ENCODE measurements at places on chromosomes 2 and 18.

GRCh38 chr2:172858473-172858745 lies 122.8 kb downstream of the RAPGEF4 start:
- no peak for DNase-seq

GRCh38 chr2:2731816-2732284 lies 400.8 kb upstream of the MYT1L start:
- no peak for DNase-seq

GRCh38 chr2:59588286-59588685 lies 965.2 kb downstream of the BCL11A start:
- DNase-seq, result no peak

GRCh38 chr18:21129566-21130216 lies 18.1 kb upstream of the ROCK1 start:
- no peak for DNase-seq

DNA sequence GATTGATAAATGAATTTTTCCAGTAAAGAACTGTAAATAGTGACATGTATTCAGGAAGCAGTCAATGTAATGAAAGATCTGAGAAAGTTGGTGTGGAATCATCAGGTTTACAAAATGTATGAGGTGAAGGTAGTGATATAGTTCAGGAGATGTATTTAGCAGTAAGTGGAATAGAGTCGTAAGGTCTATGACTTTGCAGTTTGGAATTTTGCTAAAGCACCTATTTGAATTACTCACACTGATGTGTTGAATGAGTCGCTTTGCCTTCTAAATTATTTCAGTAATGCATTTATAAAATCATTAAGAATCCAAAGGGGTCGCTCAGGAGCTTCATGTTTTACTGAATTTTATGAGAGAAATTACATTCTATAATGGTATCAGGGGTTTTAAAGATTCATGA lies 713.7 kb downstream of the DSC3 start:
- no peak for DNase-seq

DNA sequence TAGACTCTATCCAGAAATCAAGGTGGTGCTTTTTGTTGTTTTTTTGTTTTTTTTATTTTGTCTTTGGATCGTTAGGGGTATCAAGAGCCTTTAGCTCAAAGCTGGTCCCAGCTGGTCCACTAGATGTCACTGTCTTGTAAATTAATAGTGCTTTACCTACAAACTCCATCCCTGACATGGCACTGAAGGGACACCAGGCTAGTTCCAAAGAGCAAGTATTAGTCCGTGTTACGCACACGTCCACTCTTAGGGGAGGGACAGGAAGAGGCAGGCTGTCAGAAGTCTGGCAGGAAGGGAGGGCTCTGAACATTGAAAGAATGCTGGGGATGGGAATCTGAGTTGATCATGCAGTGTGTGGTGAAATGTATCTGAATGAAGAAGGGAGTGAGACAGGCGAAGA lies 85.9 kb upstream of the CCBE1 start:
- no peak for DNase-seq

DNA sequence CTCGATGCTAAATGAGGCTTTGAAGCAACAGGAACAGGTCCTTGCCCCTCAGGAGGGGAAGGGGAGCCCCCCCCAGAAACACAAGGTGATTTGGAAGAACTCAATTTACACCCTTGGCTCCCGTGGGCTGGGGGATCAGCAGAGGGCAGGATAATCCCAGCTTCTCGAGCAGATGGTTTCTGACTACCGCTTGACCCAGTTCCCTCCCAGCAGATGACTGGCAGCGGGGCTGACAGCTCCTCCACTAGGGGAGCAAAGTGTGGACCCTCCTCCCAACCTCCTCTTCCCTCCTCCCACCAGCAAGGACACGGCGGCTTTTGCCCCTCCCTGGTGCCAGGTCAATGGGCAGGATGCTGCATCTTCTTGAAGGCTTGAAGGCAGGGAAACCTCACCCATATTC lies 3.5 kb upstream of the INHBB start:
- no peak for DNase-seq

- DNase-seq, result no peak
Observed at GRCh38 chr2:12847694-12848575, 131.2 kb downstream of the TRIB2 start.

DNA sequence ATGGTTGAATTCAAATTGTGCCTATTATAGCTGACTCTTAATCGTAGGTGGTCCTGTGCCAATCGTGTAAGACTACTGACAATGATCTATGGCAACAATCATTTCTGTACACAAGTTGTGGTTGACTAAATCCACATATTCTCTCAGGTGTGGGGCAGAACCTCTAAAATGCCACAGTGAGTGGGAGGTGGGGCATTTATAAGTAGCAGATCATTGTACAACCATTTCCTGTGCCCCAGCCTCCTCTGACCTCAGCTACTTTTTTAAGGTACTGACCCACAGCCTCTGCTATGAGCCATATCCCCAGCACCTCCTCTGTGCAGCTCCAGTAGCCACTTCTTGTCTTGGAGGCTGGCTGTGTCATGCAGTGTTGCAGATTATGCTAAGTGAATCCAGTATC lies 48.6 kb upstream of the RAPH1 start:
- no peak for DNase-seq

DNA sequence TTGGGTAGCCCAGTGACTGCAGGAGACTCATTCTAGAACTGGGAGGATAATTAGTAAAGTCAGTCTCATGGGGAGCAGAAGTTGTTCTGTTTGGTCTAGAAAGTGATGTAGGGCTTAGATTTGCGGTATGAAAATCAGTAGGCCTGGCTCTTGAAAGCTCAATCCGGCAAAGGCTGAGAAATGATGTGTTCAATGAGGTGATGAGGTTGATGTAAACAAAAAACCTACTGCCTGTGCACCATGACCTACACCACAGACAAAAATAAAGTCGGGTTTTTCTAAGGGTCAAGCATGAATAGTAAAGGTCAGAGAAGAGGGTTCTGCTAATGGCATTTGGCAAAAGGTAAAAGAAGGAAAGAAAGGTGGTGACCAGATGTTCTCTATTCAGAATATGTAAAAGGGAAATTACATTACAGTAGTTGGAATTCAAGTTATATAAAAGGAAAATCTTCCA lies 80.8 kb upstream of the COL5A2 start:
- DNase-seq, result no peak

DNA sequence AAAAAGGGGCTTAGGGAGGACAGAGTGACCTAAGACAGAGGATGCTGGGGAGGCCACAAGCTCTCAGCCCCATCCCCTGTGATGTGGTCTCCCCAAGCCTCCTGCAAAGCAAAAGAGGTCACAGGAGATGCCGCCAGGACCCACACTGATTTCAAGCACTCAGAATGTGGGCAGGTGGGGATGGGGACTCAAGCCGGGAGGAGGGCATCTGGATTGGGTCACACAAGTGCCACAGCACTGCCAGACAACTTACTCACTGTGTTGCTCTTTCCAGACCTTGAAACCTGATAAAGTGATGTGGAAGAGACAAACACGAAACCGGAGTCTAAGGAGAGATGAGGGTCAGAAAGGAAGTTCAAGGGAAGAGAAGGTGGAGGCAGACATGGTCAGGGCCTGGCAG lies 95.7 kb downstream of the TTC32 start:
- no peak for DNase-seq

GRCh38 chr2:207055257-207055656 lies 110.5 kb downstream of the KLF7 start:
- DNase-seq, result no peak

- DNase-seq, result no peak
Observed at GRCh38 chr18:61459896-61460648, 126.8 kb downstream of the CDH20 start.

DNA sequence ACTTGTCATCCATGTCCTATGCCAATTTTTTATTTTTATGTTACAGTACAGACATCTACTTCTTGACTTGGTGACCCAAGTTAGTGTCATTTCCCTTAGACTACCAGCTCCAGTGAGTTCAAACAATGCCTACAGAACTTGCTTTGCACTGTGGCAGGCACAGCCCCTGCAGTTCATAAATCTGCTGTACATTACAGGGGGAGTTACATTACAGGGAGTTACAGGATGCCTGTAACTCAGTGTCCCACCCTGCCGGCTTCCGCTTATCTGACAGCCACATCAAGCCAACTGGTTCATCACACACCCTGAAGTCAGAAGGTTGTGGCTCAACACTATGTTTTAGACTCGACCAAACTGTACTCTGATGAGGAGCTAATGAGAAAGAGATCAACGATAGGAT lies 7.8 kb upstream of the NPAS2 start:
- DNase-seq, result no peak

GRCh38 chr18:12049978-12050811 lies 43.4 kb upstream of the ANKRD62 start:
- DNase-seq, result no peak

DNA sequence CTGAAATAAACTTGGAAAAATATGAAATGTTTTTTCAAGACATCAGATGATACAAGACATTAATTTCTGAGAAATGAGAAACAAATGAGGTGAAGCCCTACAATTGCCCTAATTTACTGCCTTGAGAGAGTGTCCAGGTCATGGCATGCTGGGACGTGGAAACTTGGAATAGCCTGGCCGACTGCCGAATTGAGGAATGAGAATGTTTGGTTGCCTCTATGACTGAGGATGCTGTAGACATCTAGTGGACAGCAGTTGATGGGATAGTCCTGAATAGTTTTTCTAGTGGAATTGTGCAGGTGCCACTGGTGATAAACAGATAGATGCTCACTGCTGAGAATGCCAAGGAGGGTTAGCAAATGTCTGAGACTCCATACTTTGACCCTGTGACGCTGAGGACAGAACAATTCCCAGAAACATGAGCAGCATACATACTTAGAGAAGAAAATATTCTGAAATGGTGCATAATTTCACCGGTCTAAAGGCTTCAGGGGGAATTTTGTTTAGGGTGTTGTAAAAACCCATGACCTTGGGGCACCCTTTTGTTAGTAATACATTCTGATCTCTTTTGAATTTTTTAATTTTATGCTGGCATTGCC lies 56.5 kb upstream of the CWC22 start:
- DNase-seq, result no peak

DNA sequence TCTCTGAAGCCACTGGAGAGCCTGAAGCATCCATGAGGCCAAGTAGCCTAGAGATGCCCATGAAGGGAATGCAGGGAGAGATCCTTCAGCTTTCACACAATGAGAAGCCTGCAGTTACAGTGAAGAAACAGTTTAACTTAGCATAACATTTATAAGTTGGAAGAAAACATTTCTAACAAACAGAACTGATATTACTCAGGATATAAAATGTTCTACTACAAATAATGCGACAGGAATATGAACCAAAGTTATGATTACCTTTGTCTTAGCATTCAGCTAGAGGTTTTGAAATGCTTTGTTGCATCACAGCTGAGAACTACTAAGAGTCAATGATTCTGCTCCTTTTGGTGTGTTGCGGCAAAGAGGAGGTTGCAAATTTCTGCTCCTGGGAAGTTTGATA lies 6.9 kb upstream of the KYNU start:
- no peak for DNase-seq

- DNase-seq, result no peak
Observed at GRCh38 chr2:31331156-31331555, 83.4 kb downstream of the XDH start.

DNA sequence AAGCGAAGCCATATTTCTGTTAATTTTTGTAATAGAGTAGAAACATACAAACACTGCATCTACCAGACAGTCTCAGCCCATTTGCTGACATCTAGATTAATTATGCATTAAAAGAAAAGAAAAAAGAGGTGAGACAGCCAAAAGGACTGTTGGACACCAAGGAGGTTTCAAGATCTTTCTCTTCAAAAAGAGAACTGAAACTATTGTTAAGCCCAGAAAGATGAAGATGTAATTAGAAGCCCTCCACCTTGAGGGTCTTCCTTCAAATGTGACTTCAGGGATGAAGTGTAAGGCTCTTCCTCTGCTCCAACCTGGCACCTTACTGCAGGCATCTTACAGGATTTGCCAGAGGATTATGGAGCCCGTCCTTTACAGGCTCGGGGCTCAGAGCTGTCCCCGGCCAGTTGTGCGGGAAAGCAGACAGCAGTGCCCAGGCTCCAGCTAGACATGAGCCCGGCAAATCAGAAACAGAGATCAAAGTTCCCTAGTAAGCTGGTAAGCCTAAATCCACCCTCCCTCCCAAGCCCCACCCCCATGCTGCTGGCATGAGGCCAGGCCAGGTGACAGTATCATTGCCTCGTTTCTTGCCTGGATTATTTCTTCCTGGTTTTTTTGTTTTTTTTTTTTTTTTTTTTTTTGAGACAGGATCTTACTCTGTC lies 38.9 kb downstream of the ADI1 start:
- no peak for DNase-seq

GRCh38 chr18:24630346-24630880 lies 170.0 kb downstream of the HRH4 start:
- no peak for DNase-seq

DNA sequence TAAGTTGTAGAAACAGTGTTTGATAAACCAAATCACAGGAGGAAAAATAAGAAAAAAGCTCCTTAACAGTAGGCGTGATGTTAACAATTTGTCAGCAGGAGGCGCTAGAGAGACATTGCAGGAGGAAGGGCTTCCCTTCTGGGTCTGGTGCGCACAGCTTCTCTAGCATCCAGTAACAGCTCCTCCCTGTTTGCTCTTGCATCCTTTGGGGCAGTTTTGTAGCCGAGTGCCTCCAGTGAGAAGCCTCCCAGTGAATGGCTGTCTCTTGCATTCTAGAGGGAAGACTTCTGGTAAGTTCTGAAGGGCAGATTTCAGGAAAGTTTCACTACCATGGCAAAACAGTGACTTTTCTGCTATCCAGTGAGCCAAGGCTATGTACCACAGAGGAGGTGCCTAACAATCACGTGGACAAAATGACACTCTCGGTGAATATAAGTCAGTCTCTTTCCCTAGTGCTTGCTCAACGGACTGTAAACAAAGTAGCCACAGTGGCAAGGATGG lies 9.5 kb upstream of the ZNF396 start:
- DNase-seq, result no peak

- no peak for DNase-seq
Observed at GRCh38 chr18:9975658-9976057, 61.8 kb downstream of the VAPA start.

- DNase-seq, result no peak
Observed at GRCh38 chr2:198340846-198341245, 536.5 kb downstream of the PLCL1 start.

DNA sequence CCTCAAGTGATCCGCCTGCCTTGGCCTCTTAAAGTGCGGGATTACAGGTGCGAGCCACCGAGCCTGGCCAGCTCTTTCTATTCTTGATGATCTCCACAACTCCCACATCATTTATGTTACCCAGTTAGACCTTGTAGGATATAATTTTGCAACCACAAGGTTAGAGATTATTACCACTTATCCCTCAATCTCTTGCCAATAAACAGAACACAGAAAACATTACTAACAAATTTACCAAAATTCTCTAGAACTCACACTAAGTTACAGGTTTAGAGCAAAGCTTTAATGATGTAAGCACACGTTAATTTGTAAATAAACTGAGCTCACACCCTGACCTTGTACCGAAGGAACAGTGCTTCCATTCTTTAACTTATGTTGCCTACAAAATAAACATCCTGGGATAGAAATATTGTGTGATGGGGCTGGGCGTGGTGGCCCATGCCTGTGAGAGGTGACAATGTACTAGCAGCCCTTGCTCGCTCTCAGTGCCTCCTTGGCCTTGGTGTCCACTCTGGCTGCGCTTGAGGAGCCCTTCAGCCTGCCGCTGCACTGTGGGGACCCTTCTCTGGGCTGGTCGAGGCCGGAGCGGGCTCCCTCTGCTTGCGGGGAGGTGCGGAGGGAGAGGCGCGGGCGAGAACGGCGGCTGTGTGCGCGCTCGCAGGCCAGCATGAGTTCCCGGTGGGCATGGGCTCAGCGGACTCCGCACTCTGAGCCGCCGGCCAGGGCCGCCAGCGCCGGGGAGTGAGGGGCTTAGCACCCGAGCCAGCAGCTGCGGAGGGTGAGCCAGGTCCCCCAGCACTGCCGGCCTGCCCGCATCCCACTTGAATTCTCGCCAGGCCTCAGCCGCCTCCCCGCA lies 42.1 kb upstream of the ITSN2 start:
- DNase-seq, result no peak
